AG08395 (cell line): ENCODE measurements at places on chromosomes 16 and 17.

GRCh38 chr17:69978056-69978646 is 96.9 kb upstream of the KCNJ16 start:
- no peak for DNase-seq

DNA sequence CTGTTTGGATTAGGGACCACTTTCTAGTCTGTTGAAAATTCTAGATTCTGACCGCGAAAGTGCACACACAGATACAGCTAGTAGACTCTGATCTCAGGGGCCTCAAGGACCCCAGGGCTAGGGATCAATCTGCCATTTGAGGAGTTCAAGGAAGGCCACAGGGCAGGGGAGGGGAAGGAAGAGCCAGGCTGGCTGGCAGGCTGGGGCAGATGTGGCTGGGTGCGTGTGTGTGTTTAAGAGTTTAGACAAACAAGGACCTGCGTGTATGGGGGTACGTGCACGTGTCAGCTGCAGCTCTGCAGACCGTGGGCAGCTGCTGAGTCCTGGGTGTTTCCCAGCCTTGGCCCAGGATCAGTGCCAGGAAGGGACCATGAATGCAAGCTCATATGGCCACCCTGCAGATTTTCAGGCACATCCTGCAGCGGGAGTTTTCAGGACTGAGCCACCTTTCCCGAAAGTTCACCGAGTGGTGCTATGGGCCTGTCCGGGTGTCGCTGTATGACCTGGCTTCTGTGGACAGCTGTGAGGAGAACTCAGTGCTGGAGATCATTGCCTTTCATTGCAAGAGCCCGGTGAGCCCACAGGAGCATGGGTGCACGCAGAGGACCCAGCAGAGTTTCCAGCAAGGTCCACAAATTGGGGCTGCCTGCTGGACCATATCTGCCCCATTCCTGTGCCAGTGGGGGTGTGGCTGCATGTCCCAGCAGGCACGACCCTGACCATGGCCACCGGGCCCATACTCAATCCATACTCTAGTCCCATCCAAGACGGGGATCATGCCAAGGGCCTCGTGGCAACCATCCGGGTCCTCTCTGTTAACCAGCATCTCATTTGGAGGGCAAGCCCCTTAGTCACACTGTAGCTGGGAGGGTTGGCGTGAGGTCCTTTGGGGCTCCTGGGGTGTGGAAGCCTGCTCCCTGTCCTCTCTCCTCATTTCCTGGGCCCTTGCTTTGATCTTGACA is 10.6 kb downstream of the TRPV2 start:
- DNase-seq, result no peak

DNA sequence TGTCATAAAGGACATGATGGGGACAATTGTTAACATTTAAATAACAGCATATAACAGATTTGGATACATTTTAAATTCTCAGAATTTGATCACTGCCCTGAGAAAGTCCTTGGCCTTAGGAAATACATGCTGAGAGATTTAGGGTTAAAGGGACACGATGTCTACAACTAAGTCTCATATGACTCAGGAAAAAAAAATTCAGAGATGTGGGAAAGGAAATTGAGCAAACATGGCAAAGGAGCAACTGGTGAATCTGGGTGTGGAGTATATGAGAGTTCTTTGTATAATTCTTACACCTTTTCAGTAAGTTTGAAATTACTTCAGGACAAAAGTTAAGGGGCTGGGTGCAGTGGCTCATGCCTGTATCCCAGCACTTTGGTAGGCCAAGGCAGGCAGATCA is 18.2 kb downstream of the MPP3 start:
- peak; percentile 84 for DNase-seq

- no peak for DNase-seq
Measured at GRCh38 chr17:7615265-7615747, 609 bp upstream of the FXR2 start.

- DNase-seq, result peak; percentile 27
Measured at GRCh38 chr16:86768228-86768791, 190.0 kb downstream of the FOXL1 start.

DNA sequence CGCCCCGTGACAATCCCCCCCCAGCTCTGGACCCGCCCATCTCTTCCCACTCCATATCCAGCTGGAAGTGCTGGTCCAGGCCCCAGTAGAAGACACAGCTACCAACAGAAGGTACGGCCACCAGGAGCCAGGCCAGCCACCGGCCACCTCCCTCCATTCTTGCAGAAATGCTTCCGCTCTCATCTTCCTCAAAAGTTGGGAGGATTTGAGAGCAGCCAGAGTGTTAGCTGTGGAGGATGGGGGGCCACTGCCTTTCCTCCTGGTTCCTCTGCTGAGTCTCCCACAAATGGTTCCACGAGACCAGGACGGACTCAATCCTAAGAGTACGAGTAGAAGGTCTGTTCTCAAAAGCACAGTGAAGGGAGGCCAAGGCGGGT is 78.3 kb downstream of the GAS7 start:
- DNase-seq, result no peak

DNA sequence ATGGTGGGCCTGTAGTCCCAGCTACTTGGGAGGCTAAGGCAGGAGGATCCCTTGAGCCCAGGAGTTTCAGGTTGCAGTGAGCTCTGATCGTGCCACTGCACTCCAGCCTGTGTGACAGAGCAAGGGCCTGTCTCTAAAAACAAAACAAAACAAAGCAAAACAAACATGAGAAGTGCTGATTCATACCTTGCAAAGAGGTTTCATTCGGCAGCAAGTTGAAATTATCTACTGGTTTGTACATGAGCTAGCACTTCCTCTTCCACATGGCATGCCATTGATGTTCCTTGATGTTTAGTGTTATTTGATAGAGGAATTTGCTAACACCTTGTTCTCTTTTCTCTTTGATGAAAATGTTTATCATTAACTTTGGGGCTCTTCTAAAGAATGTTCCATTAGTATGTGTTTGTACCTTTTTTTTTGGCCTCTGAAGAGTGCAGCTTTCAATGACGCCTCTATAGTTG is 50.6 kb downstream of the SPECC1 start:
- DNase-seq, result no peak

- DNase-seq, result no peak
Measured at GRCh38 chr17:1907216-1907631, 77.4 kb downstream of the RPA1 start.

DNA sequence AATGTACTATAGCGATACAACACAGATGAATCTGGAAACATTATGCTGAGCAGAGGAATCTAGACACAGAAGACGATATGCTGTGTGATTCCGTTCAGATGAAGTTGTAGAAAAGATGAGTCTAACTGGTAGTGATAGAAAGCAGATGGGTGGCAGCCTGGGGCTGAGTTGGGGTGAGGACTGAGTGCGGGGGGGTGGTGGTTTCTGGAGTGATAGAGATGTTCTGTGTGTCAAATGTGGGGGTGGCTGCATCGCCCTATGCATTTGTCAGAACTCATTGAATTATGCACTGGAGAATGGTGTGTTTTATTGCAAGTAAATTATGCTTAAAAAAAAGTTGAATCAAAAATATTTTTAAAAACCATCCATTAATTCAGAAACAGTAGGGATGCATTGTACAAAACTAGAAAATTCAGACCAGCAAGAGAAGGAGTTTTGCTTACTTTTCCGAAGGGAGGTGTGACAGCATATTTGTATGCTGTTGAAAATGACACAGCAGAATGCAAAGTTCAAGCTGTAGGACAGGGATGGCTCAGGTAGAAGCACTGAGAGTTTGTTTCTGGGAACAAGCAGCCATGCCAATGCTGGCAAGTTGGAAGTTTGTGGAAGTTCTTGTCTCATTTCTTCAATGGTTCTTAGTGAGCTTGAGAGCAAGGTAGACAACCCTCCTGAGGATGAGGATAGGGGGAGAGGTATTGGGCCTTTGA is 13.0 kb upstream of the DRG2 start:
- no peak for DNase-seq

DNA sequence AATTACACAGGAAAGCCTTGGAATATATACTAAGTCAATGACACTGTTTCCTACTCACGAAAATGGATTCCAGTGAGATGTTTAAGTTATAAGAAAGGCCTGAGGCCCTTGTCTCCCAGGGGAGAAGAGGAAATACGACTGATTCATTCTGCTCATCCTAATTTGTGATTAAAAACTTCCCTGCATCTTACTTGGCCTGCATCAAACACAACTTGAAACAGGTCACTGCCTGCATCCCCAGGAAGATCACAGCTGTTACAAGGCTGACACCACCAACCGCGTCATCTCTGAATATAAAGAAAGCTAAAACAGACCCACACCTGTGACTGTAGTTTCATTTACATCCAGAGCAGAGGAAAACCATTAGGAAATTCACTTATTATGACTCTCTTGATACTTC is 121.9 kb downstream of the DNAH3 start:
- DNase-seq, result no peak

DNA sequence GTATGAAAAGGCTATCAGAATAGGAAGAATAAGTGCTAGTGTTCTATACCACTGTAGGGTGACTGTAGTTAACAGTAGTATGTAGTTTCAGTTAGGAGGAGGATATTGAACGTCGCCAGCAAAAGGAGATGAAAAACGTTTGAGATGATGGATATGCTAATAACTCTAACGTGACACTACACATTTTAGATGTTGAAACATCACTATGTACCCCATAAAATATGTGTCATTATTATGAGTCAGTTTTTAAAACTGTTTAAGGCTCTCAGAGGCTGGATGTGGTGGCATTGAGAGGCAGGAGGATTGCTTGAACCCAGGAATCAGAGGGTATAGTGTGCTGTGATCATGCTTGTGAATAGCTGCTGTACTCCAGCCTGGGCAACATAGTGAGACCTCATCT is 31.8 kb downstream of the UBN1 start:
- DNase-seq, result no peak

GRCh38 chr16:55471448-55472097 is 7.4 kb upstream of the MMP2 start:
- peak; percentile 61 for DNase-seq

GRCh38 chr16:674214-674881 is 1.1 kb upstream of the RHBDL1 start:
- DNase-seq, result no peak

DNA sequence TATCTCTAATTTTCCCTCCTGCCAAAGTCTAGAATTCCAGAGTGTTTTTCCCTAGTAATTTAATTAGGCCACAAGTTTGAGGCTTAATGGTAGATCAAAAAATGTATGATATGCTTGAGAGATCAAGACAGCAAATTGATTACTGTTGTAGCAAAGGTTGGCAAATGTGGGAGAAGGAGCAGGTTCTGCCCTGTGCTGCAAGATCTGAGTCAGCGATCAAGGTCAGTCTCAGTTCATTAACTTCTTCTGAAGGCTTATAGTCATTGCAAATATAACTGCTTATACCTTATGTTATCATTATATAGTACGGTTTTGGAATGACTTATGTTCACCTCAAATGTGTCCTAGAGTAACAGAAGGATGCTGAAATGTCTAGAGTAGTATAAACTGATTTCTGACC is 231.1 kb upstream of the TBX2 start:
- no peak for DNase-seq

DNA sequence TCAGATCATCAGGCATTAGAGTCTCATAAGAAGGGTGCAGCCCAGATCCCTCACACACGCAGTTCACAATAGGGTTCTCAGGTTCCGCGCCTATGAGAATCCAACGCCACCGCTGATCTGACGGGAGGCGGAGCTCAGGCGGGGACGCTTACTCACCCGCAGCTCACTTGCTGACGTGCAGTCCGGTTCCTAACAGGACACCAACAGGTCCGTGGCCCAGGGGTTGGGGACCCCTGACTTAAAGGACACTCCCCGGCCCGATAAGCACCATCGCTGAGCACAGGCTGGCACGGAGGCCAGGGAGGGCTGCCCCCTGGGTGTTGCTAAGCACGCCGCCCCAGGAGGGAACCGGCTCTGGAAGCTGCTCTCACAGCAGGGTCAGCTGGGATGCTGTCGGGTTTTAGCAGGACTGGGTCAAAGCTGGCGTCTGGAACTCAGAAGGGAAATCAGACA is 30.1 kb upstream of the BAHCC1 start:
- DNase-seq, result peak; percentile 72

GRCh38 chr16:68866933-68867332 is 23.6 kb downstream of the TANGO6 start:
- no peak for DNase-seq

DNA sequence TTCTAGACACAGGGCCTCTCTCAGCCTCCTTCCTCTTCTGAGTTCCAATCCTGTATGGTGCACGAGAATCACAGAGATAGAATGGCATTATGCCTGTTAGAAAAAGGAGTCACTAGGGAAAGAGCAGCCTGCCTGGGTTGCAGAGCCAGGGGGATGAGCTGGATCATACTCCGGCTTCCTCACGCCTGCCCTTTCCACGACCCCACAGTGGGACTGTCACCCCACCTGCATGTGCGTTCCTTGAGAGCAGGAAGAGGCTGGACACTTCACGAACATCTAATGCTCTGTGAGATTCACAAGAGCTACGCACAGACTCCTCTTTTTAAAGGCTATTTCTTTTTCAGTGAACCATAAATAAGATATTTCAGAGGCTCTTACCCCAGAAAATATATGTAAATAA is 54.8 kb downstream of the N4BP1 start:
- DNase-seq, result no peak

- DNase-seq, result no peak
Measured at GRCh38 chr17:79413611-79414010, 197.2 kb downstream of the RBFOX3 start.

DNA sequence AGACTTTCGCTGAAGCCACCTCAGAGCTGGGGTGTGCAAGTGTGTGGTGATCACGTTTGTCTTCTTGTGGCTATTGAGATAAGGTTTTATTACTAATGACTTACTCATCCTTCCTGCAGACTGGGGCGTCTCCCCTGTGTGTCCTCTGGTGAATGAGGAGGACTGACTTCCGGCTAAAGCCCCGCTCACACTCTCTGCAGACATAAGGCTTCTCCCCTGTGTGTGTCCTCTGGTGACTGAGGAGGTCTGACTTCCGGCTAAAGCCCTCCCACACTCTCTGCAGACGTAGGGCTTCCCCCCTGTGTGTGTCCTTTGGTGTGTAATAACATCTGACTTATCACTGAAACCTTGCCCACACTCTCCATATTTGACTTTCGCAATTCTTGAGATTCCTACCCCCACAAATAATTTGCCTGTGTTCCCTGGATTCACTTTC is 19.4 kb downstream of the PRDM7 start:
- peak; percentile 21 for DNase-seq

GRCh38 chr17:50206604-50207293 is 5.3 kb upstream of the COL1A1 start:
- peak; percentile 53 for DNase-seq

DNA sequence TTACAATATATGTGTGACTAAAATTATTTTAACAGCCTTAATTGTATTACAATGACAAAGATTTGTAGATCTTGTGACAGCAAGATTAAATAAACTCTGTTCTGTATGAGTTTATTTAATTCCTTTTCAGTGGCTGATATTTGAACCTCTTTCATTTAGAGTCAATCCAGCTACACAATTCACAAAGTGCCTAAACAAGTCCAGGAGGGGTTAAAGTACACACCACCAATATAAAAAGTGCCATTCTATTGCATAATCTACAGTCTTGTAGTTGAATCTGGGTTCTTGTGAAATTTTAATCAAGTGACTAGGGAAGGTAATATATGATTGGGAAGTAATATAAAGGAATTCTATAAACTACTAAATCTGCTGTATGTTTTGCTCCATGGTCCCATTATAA is 3.9 kb upstream of the NFAT5 start:
- no peak for DNase-seq

DNA sequence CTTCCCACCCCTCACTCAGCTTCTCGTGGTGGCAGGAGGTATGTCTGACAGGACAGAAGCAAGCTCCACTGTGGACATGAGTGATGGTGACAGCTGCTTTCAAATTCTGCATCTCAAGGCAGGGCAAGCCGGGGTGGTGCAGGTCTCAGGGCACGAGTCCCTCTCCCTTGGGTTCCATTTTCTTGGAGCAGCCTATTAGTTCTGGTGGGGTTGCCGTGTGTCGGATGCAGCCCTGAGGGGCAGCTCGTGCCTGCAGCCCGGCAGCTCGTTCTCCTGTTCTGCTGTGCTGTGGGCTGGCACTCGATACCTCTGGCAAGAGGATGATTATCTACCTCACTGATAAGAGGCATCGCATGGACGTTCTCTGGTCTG is 16.5 kb upstream of the CLEC18C start:
- DNase-seq, result no peak
